ENCODE measurements at places on chromosomes 2 and 18.

DNA sequence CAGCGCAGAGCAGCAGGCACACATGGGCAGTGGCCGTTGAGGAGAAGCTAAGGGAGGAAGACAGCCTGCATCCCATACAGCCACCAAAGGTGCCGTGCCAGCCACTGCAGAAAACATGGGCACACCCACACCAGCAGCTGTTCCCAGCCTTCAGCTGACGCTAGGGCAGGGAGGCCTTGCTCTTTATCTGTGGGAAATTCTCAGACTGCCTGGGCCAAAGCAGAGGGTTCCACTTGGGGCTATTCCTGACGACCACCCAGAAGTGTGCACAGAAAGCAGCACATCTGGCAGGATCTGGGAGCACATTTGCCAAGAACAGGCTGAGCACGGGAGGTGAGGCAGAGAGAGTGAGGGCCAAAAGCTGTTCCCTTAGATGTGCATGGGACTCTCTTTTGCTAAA, 101.3 kb upstream of the SOX11 start:
- DNase-seq: no peak

DNA sequence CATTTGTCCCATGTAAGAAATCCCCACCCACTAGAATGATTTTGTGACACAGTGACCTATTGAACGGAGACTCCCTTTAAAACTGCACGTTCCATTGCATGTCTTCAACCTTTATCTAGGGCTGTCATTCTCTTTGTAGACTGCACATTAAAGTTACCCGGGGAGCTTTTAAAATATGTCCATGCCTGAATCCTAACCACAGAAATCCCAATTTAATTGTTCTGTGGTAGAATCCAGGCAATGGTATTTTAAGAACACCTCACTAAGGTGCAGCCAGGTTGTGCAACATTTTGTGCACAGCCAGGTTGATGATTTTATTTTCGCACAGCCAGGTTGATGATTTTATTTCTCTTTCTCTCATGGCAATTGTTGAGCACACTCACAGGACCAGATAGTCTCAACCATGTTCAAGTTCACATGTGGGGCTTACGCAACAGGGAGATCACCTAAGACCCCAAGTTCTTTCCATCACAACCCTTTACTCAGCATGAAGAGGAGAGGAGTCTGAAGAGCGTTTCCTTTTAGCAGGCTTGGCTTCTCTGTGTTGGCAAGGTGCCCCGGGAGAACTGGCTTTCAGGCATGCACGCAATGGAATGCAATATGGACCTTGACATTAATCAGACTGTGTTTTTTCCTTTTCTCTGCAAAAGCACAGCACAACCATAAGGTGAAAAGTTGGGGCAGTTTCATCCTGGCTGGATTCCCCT, 467.3 kb upstream of the ETAA1 start:
- DNase-seq: no peak

GRCh38 chr2:65128297-65129190, 1.4 kb downstream of the RAB1A start:
- DNase-seq: peak; percentile 20

- DNase-seq: no peak
Measured at GRCh38 chr2:212237350-212238095, 301.1 kb downstream of the ERBB4 start.

DNA sequence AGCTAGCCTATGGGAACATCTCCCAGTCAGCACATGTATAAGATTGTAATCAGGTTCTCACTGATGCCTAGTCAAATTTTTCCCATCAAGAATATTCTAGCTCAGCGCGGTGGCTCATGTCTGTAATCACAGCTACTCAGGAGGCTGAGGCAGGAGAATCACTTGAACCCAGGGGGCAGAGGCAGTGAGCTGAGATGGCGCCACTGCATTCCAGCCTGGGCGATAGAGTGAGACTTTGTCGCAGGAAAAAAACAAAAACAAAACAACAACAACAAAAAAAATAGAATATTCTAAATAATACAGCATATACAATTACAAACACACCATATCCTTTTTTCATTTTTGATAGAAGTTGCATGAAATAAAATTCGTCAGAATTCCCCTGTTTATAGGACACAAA, 67.5 kb upstream of the MYCN start:
- no peak for DNase-seq

- peak; percentile 56 for DNase-seq
Measured at GRCh38 chr2:227164763-227165291, 403 bp downstream of the COL4A3 start.

- no peak for DNase-seq
Measured at GRCh38 chr2:180962727-180963314, 17.6 kb upstream of the UBE2E3 start.

GRCh38 chr2:136098441-136098840, 19.5 kb downstream of the CXCR4 start:
- DNase-seq: no peak

GRCh38 chr2:78734221-78734620, 291.3 kb upstream of the REG3G start:
- DNase-seq: no peak

GRCh38 chr18:58867281-58867961, 2.7 kb downstream of the ZNF532 start:
- no peak for DNase-seq

DNA sequence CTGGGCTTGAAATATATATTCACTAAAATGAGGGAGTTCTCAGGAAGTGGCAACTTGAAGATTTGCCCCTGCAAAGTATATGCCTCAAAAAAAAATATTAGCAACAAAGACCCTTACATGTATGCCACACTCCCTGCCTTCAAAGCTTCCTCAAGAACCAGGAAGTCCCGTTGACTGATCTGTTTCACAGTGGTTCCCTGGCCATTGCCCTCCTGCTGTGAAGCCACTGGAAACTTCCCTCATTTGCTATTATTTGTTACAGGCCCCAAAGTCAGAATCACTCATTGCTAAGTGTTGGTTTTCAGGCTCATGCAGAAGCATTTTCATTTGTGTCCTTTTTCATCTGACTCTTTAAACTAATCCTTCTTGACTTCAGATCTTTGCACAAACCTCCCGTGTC, 421.5 kb downstream of the ZNF521 start:
- no peak for DNase-seq

GRCh38 chr2:77713412-77713811, 191.2 kb upstream of the LRRTM4 start:
- no peak for DNase-seq

- no peak for DNase-seq
Measured at GRCh38 chr2:30757749-30758148, 49.5 kb downstream of the CAPN13 start.

DNA sequence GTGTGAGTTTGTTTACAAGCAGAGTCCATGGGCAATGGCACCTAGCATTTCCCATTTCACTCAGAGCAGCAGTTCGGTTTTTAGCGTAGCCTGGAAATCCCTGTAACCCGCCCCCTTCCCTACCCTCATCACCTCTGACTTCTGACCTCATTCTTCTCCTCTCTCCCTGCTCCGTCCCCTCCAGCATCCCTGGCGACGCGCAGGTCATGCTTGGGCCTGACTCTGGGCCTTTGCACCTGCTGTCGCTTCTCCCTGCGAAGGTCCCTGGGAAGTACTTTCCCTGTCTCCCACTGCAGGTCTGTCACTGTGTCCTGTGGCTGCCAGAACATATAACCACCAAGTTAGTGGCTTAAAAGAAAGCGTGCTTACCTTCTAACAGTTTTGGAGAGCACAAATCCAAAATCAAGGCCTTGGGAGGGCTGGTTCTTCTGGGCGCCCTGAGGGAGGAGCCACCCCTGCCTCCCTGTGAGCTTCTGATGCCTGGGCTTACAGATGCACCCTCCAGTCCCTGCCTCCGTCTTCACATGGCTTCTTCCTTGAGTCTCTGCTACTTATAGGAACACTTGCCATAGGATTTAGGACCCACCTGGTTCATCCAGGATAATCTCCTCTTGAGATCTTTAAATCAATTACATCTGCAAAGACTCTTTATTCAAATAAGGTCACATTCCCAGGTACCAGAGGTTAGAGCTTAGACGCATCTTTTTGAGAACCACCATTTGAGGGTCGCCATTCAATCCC, 8.1 kb upstream of the RAB17 start:
- no peak for DNase-seq

DNA sequence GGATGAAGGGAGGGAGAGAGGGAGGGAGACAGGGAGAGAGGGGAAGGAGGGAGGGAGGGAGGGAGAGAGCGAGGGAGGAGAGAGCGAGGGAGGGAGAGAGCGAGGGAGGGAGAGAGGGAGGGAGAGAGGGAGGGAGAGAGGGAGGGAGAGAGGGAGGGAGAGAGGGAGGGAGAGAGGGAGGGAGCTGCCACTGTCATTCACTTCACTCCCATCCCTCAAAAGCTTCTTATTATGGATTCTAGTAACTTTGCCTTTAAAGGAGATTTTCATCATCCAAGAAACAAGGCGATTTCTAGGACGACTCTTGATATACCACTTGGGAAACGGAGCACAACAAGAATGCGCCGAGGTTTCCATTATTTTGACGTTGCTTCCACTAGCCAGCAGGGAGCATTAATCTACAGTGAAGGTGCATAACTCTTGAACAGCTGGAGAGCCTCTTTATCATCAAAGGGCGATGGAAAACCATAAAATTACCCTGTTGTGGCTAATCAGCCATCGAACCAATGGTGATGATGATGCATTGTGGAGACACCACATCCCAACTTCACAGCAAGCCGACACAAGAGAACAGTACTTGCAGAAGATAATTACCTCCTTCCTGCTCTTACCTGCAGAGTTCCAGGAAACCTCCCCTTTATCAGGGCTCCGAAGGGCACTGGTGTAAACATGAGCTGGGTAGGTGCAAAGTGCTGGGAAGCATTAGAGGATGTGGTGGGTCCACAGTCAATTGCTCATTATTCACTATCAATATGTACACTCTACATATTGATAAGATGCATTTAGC, 130.5 kb downstream of the EIPR1 start:
- DNase-seq: no peak

- DNase-seq: no peak
Measured at GRCh38 chr2:225999692-226000091, 600.2 kb downstream of the NYAP2 start.

DNA sequence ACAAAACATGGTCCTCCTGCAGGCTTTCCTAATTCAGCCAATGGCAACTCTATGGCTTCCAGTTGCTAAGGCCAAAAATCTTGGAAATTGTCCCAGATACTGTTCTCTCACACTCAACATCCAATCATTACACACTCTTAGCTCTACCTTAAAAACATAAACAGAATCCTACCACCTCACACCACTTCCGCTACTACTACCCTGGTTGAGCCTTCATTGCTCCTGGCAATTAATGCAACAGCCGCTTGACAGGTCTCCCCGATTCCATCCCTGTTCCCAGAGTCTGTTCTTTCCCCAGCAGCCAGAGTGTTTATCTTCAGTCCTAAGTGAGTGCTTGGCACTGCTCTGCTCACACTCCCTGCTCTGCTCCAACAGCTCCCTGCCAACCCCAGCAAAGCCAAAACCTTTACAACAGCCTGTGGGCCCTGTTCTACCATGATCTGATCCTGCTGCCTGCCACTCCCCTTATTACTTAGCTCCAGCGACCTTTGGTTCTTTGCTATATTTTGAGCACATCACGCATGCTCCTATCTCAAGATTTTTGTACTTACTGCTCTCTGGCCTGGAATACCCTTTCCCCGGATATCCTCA, 67.5 kb upstream of the AMMECR1L start:
- DNase-seq: no peak

- no peak for DNase-seq
Measured at GRCh38 chr2:43274055-43274454, 47.6 kb upstream of the ZFP36L2 start.

DNA sequence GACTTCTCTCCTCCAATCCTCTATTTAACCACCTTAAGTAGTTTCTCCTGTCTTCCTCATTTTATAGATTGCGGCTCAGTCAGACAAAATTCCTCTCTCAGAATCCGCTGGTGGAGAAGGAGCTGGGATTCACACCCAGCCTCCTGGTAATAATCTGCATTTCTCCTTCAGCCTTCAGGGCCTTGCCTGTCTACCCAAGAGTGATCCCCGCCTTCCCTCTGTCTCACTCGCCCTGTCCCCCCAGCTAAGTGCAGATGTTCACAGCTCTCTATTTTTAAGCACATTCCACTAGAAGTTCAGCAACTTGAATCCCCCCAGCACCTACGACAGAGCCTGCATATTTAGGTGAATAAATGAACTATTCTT, 212.5 kb upstream of the HAAO start:
- no peak for DNase-seq

DNA sequence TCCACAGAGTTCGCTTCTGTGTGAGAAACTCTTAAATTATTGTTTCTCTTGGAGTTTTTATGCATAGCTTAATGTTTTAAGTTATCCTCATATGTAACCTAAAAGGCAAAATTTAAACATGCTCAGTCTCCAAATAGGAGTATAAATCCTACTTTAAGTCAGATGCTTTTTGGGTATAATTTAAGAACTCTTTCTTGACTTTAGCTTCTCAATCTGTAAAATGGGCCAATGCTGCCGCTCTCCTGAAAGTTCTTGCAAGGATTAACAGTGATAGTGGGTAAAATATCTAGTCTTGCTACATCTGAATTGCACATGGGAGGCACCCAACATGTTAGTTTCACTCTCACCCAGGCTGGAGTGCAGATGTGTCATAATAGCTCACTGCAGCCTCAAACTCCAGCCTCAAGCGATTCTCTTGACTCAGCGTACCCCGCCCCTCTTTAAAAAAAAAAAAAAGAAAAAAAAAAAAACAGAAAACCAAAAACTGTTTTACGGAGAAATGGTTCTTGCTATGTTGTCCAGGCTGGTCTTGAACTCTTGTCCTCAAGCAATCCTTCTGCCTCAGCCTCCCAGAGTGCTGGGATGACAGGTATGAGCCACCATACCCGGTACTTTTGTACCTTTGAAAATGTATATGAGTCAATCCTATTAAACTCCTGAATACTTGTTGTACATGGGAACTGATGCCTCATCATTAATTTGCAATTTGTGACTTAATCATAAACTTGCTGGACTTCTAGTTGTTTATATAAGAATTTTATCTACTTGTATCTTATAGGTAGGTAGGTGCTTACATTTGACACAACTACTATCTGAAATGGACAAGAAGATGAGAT, 1.8 kb downstream of the FBXO48 start:
- DNase-seq: peak; percentile 72

- no peak for DNase-seq
Measured at GRCh38 chr18:59715966-59716369, 18.7 kb upstream of the CCBE1 start.

DNA sequence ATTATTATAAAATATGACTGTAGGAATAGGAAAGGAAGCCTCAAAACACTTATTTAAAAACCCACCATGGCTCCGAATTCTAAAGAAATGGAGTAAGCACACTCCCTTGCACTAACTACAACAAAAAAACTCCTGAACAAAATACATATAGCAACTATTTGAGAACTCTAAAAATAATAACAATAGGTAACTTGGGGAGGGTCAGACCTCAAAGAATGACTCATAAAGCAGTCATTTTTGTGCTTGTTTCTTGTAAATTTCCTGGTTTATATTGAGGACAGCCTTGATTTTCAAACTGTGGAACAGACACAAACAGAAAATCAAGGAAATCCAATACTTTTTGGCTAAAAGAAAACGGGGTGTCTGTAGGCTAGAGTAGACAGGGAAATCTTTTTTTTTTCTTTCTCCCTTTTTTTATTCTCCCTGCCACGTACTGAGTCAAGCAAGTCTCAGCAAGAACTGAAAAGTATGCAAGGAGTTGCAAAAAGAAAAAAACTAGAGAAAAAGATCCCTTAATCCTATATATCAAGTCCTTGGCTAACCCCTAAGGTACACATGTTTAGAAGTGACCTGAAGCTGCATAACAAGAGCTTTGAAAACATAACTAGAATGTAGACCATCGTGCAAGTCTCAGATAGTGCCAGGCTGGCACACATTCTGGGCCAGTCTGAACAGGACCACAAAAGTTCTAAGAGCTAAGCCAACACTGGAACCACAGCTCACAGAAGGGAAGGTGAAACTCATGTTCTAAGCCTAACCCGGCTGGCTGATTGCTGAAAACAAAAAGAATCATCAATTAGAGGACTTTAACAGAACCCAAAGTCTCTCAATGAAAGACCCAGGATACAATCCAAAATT, 403.1 kb upstream of the LYPD1 start:
- no peak for DNase-seq

GRCh38 chr2:237455764-237456163, 31.3 kb upstream of the MLPH start:
- DNase-seq: no peak

Data from activated CD8-positive, alpha-beta T cell treated with anti-CD3 and anti-CD28 coated beads for 36 hours (primary cell).